Gastrocnemius medialis (tissue), 4 donors: ENCODE measurements at places on chromosomes 11 and 22.

DNA sequence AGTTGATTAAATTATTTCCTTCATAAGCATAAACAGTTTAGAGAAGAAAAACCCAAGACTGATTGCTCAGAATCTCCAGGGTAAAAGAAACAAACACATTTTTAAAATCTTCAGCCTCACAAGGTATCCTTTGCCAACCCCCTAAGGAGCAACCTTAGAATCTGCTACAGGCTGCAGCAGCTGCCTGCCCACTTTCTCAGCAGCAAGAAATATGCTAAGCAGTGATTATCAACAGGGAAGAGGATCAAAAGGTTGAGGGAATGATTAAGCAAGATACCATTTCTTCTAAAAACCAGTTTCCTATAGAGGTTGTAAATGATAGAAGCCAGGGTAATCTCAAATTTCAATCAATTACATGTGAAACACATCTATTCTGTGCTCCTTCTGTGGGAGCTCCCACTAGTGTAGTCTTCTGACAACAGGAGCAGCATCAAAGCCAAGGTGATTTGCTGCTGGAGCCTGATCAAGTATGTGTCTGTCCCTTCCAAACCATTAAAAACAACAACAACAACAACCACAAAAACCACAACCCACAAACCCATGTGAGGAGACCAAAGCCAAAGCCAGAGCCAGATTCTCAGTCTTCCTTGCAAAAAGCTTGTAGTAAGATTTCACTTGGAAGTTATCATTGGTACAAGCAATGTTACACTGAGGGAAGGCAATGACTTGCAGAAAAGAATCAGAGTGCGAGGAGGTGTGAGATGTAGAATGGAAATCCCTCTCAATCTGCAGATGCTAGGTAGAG, 761.2 kb downstream of the DLG2 start:
- H3K4me3 ChIP-seq, result no peak overlapping the region
- no peaks in the 10 kb centered on the region for H3K27me3 ChIP-seq
- DNase-seq, result no peak
- no peak overlapping the region for H3K27ac ChIP-seq
- H3K36me3 ChIP-seq, result no peaks in the 10 kb centered on the region

DNA sequence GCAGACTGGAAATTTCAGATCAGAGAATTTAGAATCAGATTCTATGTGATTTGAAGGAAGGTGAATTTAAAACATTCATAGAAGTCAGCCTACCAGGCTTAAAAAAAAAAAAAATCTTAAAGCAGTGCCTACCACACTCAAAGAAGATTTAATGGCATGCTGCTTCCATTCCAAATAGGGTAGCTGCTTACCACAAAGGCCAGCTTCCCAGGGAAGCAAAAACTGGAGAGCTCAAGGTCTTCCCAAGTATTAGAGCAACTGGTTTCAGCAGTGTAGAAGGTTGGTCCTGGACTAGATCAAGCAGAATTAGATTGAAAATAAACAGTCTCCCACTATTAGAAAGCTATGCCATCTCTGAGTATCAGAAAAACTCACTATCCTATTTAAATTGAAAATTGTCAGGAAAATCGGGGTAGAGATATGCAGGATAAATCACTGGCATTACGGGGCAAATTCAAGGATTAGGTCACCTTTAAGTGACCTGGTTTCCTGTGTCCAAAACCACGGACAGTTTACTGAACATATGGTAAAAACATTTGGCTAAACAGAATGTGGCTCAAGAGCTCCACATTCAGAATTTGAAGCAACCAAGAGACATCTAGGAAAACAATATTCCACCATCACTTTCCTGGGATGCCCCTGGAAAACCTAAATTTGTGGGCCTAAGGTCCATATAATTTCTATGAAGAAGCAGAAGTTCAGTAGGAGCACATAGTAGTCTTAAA, 1.3 kb downstream of the C11orf42 start:
- DNase-seq, result no peak
- H3K27me3 ChIP-seq, result no peaks in the 10 kb centered on the region
- H3K27ac ChIP-seq, result no peak overlapping the region
- peaks cover 24% of the 10 kb centered on the region for H3K36me3 ChIP-seq
- H3K4me1 ChIP-seq, result no peaks in the 10 kb centered on the region

DNA sequence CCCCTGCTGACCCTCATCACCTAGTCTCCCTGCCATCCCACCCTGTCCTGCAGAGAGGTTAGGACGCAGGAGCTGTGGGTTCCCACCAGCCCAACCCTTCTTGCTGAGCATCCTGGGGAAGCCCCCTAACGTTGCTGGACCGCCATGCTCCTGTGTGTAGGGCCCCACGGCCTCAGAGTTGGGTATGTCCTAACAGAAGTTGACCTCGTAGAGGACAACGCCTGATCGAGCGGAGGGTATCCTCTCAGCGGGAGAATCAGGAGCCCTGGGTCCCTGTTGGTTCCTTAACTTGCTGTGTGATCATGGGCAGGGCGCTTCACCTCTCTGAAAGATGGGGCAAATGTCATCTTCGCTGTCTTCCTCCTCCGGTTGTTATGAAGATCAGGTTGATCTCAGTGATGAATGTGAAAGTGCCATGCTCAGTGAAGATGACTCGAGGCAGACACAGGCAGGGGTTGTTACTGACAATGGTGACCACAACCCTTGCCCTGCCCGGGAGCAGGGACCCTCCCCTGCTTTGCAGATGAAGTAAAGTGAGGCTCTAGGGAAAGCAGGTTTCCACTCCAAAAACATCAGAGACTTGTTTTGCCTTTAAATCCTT, 19.3 kb upstream of the CD5 start:
- no peak overlapping the region for H3K27ac ChIP-seq
- H3K4me1 ChIP-seq, result no peaks in the 10 kb centered on the region
- no peaks in the 10 kb centered on the region for H3K36me3 ChIP-seq
- H3K27me3 ChIP-seq, result no peaks in the 10 kb centered on the region
- no peak for DNase-seq
- no peak overlapping the region for H3K4me3 ChIP-seq

- no peaks in the 10 kb centered on the region for H3K4me1 ChIP-seq
- H3K4me3 ChIP-seq, result no peak overlapping the region
- no peak overlapping the region for H3K27ac ChIP-seq
- H3K36me3 ChIP-seq, result no peaks in the 10 kb centered on the region
Observed at GRCh38 chr11:29026286-29026685, 918.1 kb downstream of the METTL15 start.

- no peaks in the 10 kb centered on the region for H3K36me3 ChIP-seq
- no peaks in the 10 kb centered on the region for H3K27me3 ChIP-seq
- H3K4me1 ChIP-seq, result no peaks in the 10 kb centered on the region
- DNase-seq, result no peak
- H3K4me3 ChIP-seq, result no peak overlapping the region
Observed at GRCh38 chr22:47064016-47064415, 301.6 kb downstream of the TBC1D22A start.
